ENCODE measurements at places on chromosomes 6 and 20.

- DNase-seq = peak; percentile 35
Observed at GRCh38 chr6:34055223-34055933, 90.5 kb downstream of the GRM4 start.

DNA sequence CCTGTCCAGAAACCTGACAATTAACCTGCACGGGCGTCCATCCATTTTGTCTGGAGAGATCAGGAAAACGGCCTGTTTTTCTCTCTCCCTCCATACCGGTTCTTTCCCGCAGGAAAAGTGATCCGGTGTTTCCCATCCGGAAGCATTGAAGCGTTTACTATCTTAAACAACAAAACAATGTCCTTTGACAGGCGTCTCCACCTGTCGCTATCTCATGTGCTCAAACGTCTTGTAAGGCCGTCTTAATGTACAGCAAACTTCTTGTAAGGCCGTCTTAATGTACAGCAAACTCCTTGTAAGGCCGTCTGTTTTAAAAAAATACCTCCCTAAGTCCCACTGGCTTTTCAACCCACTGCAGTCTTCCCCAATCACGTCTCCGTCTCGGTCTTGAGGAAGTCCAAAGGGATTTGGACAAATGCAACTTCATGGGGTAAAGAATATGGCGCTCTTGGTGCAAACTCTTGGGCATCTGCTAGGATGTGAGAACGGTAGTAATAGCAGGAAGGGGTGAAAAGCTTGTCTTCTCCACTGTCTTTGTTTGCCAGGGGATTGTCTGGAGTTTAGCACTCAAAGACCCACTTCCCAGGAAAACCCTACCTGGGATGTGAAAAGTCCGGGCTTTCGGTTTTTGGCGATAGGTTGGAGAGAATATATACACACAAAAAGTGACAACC, 29.9 kb upstream of the TRIM27 start:
- DNase-seq = no peak

- DNase-seq = no peak
Observed at GRCh38 chr6:90574610-90575009, 12.3 kb downstream of the MAP3K7 start.

GRCh38 chr6:13234130-13234529, 94.2 kb downstream of the TBC1D7 start:
- DNase-seq = no peak

DNA sequence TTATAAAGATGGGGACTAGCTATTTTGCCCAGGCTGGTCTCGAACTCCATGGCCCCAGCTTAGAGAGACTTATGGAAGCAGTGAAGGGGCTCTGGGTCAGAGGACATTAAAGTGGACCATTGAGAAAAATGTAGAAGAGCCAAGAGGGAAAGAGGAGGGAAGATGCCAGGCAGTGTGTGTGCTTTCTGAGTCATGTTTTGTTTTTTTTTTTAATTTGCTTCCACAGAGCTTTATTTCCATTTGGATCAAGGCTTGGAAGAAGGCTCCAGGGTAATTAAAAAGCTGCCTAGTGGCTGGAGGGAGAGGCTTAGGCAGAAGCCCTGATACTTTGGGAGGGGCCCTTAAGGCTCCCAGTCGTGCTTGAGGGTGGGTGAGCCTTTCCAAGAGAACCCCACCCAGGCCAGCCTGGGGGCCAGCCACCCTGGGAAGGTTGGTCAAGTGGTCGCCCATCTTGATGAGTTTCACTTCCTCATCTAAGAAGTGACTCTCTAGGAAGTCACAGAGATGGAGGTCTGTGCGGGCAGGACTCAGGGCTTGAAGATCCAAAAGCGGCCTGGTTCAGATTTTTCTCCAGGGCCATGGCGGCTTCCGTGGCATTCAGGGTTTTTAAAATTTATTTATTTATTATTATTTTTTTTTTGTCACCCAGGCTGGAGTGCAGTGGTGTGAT, 3.0 kb upstream of the ZNF335 start:
- DNase-seq = no peak

DNA sequence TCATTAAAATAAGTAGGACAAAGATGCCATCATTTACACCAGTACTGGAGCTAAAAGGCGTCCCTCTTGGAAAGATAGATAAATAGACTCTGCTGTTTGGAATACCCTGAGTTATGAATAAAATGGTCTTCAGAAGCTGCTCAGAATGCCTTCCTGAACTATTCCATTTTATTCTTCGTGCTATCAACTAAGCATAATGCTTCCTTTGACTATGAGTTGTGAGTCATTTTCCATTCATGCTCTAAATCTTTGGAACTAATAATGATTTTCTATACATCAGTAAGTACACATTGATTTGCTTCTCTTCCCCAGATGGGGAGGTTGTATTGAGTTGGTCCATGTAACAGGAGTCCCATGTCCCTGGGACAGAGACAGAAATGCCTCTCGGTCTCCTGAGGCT, 98.3 kb upstream of the PDE7B start:
- no peak for DNase-seq

- no peak for DNase-seq
Observed at GRCh38 chr6:111669326-111669725, 63.6 kb upstream of the TRAF3IP2 start.

DNA sequence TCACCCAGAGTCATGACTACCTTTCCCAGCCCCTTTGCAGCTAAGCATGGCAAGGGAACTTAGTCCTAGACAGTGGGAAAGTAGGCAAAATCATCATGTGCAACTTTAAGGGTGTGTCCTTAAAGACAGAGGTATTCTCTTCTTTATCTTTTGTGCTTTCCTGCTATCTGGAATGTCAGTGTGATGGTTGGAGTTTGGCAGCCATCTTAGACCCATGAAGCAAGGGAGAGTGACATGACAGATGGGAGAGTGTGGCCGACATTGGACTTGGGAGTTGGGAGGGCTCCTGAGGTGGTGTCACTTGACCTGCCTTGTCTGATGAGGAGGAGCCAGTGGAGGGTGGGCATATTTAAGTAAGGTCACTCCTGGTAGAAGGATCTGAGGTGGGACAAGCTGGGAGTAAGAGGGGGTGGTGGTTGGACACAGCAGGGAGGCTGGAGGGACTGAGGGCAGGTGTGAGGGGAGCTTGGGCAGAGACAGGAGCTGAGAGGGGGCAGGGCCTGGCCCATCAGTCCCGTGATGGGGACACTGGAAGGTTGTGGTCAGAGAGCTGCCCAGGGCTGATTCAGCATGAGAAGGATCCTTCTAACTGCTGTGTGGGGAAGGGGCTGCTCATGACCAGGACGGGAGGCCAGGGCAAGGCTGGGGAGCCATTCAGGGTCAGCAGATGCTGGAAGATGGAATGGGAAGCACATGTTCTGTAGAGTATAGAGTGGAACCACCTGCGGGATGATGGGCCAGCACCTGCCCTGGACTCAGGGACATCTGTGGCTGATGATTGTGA, 29.5 kb upstream of the SULF2 start:
- no peak for DNase-seq

DNA sequence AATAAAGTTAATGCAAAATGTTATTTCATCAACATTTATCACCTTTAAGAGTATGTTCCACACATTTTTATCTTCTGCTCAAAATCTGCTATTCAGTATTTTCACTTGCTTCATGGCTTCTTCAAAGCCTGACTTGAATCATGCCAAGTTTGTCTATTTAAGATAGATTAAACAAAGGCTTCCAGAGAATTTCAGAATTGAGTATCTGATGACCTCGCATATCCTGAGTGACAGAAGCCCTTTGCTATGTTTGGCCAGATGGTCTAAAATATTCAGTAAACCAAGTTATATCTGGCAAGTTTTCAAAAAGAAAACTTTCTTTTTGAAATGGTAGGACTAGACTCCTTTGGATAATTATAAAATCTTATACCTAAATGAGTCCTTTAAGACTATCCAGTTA, 348.9 kb upstream of the KCNQ5 start:
- no peak for DNase-seq

GRCh38 chr20:54350415-54350814, 125.0 kb upstream of the DOK5 start:
- DNase-seq = no peak

All from stimulated activated CD8-positive, alpha-beta memory T cell treated with anti-CD3 and anti-CD28 coated beads, Interleukin-7, amount 100 ng/mL, for 24 hours (primary cell).